ENCODE measurements at places on chromosomes 1 and 21. TPM values are rescaled to one million over a fixed set of nuclear protein-coding genes. Genes with fewer than 3 reads are reported as not detected.

DNA sequence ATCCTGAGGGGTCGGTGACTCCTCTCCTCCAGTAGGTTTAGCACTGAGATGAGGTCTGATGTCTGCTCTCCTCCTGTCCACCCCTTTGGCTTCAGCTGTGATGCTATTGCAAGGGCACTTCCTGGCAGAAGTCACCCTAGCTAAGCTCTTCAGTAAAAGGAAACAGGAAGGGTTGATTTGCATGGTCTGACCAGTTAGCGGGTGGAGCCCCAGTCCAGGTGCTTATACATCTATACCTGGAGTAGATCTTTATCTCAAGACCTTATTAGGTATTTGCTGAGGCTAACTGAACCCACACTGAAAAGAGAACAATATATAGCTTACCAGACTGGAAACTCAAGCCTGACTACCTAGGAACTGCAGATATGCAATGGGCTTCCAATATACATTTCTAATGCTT, 28.9 kb upstream of the NFASC start:
- H3K27ac ChIP-seq, result no peak overlapping the region
- DNase-seq, result no peak
- H3K4me1 ChIP-seq, result no peaks in the 10 kb centered on the region
- no peak overlapping the region for H3K4me3 ChIP-seq

The LEMD1 gene
- not detected for total RNA-seq

DNA sequence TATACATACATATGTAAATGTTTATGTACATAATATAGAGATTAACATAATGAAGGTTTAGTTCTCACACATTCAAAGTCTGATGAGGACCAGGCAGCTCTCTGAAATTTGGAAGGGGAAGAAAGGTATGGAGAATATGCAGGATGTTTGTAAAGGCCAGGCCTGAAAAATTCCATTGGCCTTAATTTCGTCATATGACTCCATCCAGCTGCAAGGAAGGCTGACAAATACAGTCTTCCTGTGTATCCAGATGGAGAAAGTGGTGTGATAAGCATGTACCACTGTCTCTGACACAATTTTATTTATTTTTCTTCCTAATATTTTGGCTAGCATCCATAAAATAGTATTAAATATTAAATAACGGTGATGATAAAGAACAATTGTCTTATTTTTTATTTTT, 6.3 kb upstream of the SGIP1 start:
- H3K4me3 ChIP-seq, result no peak overlapping the region
- peaks cover 22% of the 10 kb centered on the region for H3K27me3 ChIP-seq
- no peak for DNase-seq

The RORC gene
- 3.6 TPM for total RNA-seq

The BARHL2 gene
- total RNA-seq, result not detected

DNA sequence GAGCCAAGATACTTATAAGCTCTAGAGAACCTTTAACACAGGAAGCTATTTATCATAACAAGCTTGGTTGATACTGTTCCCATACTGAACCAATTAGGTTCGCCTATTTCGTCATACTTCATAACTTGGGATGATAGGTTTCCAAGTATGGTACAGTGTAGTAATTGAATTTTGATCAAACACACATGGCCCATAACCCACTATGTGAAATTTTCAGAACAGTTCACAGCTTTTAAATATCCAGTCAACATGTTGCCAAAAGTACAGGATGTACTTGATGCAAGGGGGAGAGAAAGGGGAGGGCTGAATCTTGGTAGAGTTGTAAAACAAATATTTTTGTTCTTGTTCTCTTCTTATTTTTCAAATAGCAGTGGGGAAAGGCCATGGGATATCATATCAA, 86.6 kb downstream of the TM2D1 start:
- H3K27ac ChIP-seq, result no peak overlapping the region
- H3K4me1 ChIP-seq, result peaks cover 13% of the 10 kb centered on the region
- H3K27me3 ChIP-seq, result no peaks in the 10 kb centered on the region
- H3K36me3 ChIP-seq, result no peaks in the 10 kb centered on the region

DNA sequence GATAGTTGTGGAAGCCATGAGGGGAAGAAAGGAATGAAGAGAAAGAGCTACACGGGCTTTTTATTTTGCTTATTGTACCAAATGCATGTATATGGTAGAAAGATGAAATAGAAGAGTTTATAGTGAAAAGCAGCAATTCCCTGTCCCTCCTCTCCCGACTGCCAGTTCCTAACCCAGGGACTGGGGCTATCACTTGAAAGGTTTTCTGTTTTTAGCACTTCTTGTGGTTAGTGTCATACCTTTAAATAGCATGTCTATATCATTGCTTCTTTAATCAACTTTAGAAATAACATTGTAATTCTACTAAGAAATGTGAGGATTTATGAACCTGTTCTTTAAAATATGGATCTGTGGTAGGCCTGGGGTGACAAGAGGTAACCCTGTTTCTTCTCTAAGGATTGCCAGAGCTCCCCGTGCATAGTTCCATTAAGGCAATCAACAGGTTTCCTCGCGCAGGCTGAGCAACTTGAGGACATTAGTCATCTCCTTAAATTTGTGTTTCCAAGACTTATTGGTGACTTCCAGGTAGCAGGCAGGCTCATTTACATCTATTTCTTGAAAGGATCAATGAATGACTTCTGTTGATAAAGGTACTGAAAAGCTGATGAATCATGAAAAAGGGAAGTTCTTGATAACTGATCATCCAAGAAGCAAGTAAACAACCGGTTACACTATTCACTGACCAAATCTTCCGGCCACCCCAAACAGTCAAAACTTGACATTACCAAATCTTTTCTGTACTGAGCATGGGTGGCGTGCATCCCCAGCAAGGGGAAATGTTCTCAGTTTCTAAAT, 37.8 kb upstream of the S1PR1 start:
- H3K36me3 ChIP-seq, result no peaks in the 10 kb centered on the region
- H3K27ac ChIP-seq, result no peak overlapping the region
- no peaks in the 10 kb centered on the region for H3K4me1 ChIP-seq
- H3K4me3 ChIP-seq, result no peak overlapping the region

DNA sequence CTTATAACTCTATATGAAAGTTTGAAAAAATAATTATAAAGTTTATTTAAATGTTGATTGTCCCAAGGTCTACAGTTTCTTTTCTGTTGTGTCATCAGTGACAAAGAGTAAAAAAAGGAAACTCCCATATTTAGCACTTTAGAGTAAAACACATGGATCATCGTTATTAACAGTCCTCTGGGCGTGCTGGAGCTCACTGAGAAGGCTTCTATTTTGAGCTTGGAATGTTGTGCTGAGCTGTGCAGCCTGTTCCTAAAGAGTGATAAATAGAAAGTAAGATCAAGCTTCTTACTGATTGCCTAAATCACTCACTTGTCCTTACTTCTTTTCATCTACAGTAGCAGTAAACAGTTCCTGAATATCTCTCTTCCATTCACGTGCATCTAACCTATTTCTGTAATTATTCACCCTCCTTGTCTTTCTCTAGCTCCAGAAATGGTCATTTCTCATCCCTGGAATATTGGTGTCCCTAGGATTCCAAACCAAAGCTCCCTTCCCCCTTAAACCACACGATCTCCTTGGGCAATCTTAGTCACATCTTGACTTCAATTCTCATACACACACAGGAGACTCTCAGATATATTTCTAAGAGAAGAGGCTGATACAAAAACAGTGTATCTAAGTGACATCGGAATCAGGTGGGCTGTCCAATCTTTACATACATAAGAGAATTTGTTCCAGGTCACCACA, 11.9 kb downstream of the GBP5 start:
- no peak for DNase-seq
- H3K4me1 ChIP-seq, result peaks cover 32% of the 10 kb centered on the region
- no peak overlapping the region for H3K4me3 ChIP-seq
- H3K36me3 ChIP-seq, result peaks cover 48% of the 10 kb centered on the region

The CYP4B1 gene
- total RNA-seq, result not detected

GRCh38 chr1:243474136-243474881, 218.5 kb downstream of the SDCCAG8 start:
- H3K4me3 ChIP-seq, result no peak overlapping the region
- H3K27me3 ChIP-seq, result no peaks in the 10 kb centered on the region
- H3K4me1 ChIP-seq, result peaks cover 3% of the 10 kb centered on the region
- H3K36me3 ChIP-seq, result no peaks in the 10 kb centered on the region

The EIF2D gene
- total RNA-seq, result 48.9 TPM

DNA sequence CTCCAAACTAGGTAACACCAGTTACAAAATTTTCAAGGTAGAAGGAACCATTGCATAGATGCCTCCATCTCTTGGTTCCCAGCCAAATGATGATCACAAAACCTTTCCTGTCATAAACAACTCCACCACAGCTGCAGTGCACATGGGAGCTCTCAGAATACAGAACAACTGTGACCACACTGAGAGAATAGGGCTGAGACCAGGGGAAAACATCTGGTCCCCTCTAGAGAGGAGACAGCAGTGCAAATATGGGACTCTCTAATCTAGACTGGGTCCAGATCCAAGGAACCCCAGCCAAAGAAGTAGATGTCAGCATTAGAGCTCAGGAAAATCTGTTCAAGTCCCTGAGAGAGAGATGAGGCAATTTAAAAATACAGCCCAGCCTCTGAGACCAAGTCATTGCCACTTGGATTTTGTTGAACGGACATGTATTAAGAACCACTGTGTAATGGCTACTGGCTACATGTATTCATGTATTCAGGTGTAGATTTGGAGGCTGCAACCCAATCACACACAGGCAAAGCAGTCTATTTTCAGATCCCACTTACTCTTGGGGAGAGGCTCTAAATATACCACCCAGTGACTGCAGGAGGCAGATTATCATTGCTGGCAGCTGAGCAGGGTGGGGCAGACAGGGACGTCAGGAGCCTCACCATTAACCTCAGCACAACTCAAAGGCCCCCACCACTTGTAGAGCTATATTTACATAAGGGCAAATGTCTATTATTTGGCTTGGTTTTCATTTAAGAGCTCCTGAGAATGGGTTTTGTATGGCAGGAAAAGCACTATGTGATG, 7.6 kb upstream of the RXRG start:
- no peak for DNase-seq
- H3K36me3 ChIP-seq, result no peaks in the 10 kb centered on the region
- peaks cover 8% of the 10 kb centered on the region for H3K27me3 ChIP-seq
- H3K4me1 ChIP-seq, result no peaks in the 10 kb centered on the region
- H3K27ac ChIP-seq, result no peak overlapping the region
- H3K4me3 ChIP-seq, result no peak overlapping the region

DNA sequence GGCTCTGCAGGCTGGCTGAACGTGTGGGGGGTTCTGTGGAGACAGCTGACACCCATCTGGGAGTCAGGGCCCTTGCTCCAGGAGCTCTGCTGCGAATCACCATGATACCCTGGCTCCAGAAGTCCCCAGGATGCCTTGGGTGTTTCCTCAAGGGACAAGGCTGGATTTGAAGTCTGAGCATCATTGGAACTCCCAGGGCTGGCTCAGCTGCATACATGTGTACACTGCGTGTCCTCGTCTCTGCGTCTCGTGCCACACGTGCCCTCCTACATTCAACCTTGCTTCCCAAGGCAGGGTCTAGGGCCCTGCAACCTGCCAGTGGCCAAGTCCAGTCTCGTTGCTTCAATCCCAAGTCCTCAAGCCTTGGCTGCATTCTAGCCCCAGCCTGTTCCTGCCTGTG, 11.7 kb downstream of the CSF1 start:
- H3K27ac ChIP-seq, result no peak overlapping the region
- H3K36me3 ChIP-seq, result peaks cover 89% of the 10 kb centered on the region
- H3K27me3 ChIP-seq, result no peaks in the 10 kb centered on the region
- no peaks in the 10 kb centered on the region for H3K4me1 ChIP-seq
- H3K4me3 ChIP-seq, result no peak overlapping the region

GRCh38 chr1:171985639-171986038, 144.3 kb downstream of the DNM3 start:
- H3K4me3 ChIP-seq, result no peak overlapping the region
- no peak for DNase-seq
- H3K27me3 ChIP-seq, result no peaks in the 10 kb centered on the region
- H3K36me3 ChIP-seq, result no peaks in the 10 kb centered on the region

DNA sequence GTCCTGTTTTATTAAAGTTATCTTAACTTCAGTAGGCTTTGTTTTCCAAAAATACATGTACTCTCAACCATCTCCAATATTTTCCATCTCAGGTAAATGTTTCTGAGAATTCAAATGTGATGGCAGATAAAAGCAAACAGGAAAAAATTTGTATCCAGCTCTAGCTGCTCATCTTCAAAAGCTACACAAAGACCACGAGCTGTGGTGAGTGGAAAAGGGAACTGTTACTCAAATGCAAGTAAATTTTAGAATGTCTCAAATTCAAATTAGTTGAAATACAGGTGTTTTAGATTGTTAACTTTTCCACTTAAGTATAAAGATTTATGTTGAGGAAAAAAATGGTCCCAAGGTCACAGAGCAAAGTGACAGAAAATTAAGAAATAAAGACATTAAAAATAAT, 216.0 kb downstream of the SLC45A1 start:
- H3K27ac ChIP-seq, result no peak overlapping the region
- no peak for DNase-seq
- no peaks in the 10 kb centered on the region for H3K4me1 ChIP-seq
- H3K27me3 ChIP-seq, result no peaks in the 10 kb centered on the region
- H3K36me3 ChIP-seq, result no peaks in the 10 kb centered on the region

The NFASC gene
- not detected for total RNA-seq

DNA sequence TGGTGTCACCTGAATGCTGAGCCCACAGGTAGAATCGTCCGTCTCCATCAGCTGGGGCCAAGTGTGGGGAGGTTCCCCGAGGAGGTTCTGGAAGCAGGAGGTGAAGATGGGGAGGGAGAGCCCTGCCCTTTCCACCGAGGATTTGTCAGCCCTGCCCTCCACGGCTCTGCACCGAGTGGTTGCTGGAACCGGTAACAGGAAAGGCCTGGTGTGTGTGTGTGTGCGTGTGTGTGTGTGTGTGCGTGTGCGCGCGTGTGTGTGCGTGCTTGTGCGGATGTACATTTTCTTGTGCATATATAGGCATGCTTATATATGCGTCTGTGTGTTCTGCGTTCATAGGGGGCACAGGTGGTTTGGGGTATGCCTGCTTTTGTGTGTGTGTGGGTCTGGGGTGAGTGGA, 3.5 kb downstream of the NBL1 start:
- peak; percentile 46 for DNase-seq
- peaks cover 11% of the 10 kb centered on the region for H3K27me3 ChIP-seq
- no peaks in the 10 kb centered on the region for H3K36me3 ChIP-seq
- H3K4me3 ChIP-seq, result no peak overlapping the region
- no peak overlapping the region for H3K27ac ChIP-seq

DNA sequence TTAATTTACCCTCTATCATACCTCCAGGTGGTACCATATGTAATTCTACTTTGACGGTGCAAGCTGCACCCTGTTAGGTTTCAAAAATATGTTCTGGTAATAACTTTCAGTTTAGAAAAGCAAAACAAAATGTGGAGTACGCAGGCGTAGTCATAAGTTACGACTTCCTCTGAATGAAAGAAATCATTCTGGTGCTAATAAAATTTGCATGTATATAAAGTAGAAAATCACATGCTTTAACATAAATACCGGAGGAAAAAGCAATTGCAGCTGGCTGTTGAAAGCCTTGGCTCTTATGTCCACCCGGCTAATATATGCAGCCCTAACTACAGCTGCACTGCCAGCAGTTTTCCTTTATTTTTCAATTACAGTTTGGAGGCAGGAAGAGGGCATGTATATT, 65.2 kb upstream of the TMPRSS15 start:
- H3K36me3 ChIP-seq, result no peaks in the 10 kb centered on the region
- no peak overlapping the region for H3K27ac ChIP-seq
- no peak for DNase-seq
- no peaks in the 10 kb centered on the region for H3K27me3 ChIP-seq

GRCh38 chr1:150280138-150280707, 2.1 kb upstream of the CIART start:
- H3K4me3 ChIP-seq, result no peak overlapping the region
- no peaks in the 10 kb centered on the region for H3K27me3 ChIP-seq
- DNase-seq, result no peak
- H3K36me3 ChIP-seq, result no peaks in the 10 kb centered on the region

The ITGB2 gene
- 284 TPM for total RNA-seq

- no peak overlapping the region for H3K4me3 ChIP-seq
- peaks cover 26% of the 10 kb centered on the region for H3K27me3 ChIP-seq
- no peaks in the 10 kb centered on the region for H3K36me3 ChIP-seq
- no peaks in the 10 kb centered on the region for H3K4me1 ChIP-seq
- no peak for DNase-seq
- H3K27ac ChIP-seq, result no peak overlapping the region
These were observed 432.3 kb downstream of the PTPRU start for GRCh38 chr1:29668551-29669157.

Data from CD4-positive, alpha-beta T cell (primary cell).